Activated CD4-positive, alpha-beta memory T cell treated with anti-CD3 and anti-CD28 coated beads for 36 hours (primary cell): ENCODE measurements at places on chromosomes 5 and 9. TPM values are rescaled to one million over a fixed set of nuclear protein-coding genes. Genes with fewer than 3 reads are reported as not detected.

The TMC1 gene
- not detected for total RNA-seq

The PTGER4 gene
- 59.9 TPM for total RNA-seq

The HK3 gene
- 0.62 TPM for total RNA-seq

The SPINK4 gene
- not detected for total RNA-seq

The ARHGEF39 gene
- total RNA-seq = 28.1 TPM

The MARCHF6 gene
- 103 TPM for total RNA-seq

The PNPLA7 gene
- 4.0 TPM for total RNA-seq

The PCDHGB1 gene
- not detected for total RNA-seq

The NADK2 gene
- total RNA-seq = 18.0 TPM

The PCDHB2 gene
- total RNA-seq = 0.17 TPM

The MLANA gene
- not detected for total RNA-seq

The PTGS1 gene
- not detected for total RNA-seq

The OTULINL gene
- total RNA-seq = 12.2 TPM

The ACSL6 gene
- total RNA-seq = 6.0 TPM

The C9orf152 gene
- total RNA-seq = not detected

The ADAMTS6 gene
- total RNA-seq = 0.45 TPM

The TMEM174 gene
- total RNA-seq = not detected

The PAEP gene
- not detected for total RNA-seq

The PCDH1 gene
- total RNA-seq = not detected

The CTSV gene
- 1.1 TPM for total RNA-seq

The FOXD4 gene
- not detected for total RNA-seq

The KCNIP1 gene
- not detected for total RNA-seq

The ENC1 gene
- total RNA-seq = 0.44 TPM

The SH3GL2 gene
- not detected for total RNA-seq

The ADAMTS19 gene
- not detected for total RNA-seq

The RUSC2 gene
- 3.0 TPM for total RNA-seq

The TAF1L gene
- not detected for total RNA-seq

The NKD2 gene
- total RNA-seq = 1.1 TPM

The SELENOP gene
- total RNA-seq = not detected

The DIRAS2 gene
- total RNA-seq = not detected

The TNC gene
- 1.2 TPM for total RNA-seq

The PCDHGC4 gene
- not detected for total RNA-seq

The CYLC2 gene
- not detected for total RNA-seq

The PKD2L2 gene
- total RNA-seq = not detected

The ARHGAP26 gene
- 16.4 TPM for total RNA-seq

The SLC1A3 gene
- total RNA-seq = not detected

The SOHLH1 gene
- not detected for total RNA-seq

The PCBD2 gene
- total RNA-seq = 9.8 TPM

The PCDHA12 gene
- total RNA-seq = not detected

The LRRTM2 gene
- not detected for total RNA-seq

The GLDC gene
- 9.9 TPM for total RNA-seq

The SPATA31E1 gene
- not detected for total RNA-seq

The ANGPTL2 gene
- total RNA-seq = not detected

The PCDHGA7 gene
- not detected for total RNA-seq

The LCN1 gene
- not detected for total RNA-seq

The IFNB1 gene
- total RNA-seq = 0.26 TPM
